ENCODE measurements at places on chromosomes 3 and 15. TPM values are rescaled to one million over a fixed set of nuclear protein-coding genes. Genes with fewer than 3 reads are reported as not detected.

- DNase-seq = no peak
Observed at GRCh38 chr3:14803981-14804834, 14.6 kb upstream of the FGD5 start.

GRCh38 chr3:41519746-41520145 is 320.4 kb downstream of the CTNNB1 start:
- DNase-seq = no peak

DNA sequence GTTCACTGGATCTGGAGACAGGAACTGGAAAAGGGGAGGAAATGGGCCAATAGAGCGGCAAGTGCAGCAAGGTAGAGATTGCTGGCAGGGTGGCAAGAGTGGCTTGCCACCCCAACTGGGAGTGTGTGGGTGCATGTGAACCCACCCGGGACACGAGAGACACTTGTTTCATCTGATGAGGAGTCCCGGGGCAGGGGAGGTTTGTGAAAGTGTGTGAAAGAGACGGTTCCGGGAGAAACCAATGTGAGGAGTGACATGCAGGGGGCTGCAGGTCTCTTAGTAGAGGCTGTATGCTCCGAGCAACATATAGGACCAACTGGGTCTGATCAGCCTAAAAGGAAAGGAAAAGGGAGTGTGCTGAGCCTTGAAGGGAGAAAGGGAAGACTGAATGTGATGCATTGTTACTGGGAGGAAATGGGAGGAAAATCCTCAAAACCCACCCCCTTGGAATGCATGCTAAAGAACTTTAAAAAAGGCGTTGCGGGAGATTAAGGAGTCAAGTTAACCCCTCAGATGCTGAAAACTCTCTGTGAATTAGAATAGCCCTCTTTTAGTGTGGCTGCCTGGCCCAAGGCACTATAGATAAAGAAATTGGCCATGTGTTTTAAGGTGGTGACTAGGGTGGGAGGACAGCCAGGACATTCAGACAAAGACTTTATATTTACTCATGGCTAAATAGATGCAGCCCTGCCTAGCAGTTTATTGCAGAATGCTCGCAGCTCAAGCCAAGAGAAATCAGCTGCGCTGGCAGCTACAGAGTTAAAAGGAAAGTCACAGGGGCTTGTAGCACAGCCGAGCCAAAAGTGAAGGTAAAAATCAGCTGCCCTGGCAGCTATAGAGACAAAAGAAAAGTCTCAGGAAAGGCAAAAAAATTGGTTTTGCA is 9.1 kb upstream of the SLC9C1 start:
- DNase-seq = no peak

DNA sequence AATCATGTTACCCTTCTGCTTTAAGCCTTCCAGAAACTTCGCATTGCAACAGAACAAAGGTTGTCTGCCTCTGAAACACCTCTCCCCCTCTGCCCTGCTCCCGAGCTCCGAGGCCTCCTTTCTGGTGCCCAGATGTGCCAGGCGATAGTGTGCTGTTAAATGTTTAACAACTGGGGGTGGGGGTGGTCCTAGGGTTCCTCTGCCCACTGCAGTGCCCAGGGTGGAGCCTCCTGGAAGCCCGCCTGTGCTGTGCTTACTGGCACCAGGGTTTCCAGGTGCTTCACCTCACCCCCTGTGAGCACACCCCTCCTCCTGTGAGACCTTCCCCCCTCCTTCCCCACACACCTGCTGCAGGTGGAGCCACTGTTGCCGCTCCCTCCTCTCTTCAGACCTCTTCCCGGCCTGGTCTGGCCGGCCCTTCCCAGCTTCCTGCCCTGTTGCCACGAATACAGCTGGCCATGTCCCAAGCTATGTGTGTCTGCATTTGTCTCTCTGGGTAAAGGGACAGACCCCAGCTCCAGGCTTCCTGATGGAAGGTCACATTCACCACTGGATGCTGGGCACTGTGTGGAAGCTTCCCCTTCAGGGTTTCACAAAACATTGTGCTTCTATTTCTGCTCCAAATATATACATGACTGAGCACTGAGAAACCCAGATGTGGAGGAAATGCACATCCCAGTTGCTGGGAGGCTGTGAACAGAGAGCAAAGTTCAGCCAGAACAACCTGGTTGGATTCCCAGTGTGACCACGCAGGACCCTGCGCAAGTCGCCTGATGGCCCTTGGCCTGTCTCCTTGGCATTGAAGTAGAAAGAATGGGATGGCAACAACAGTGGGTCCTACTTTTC is 37.2 kb downstream of the MGLL start:
- no peak for DNase-seq

GRCh38 chr15:26698555-26698954 is 74.3 kb downstream of the GABRB3 start:
- DNase-seq = no peak

ANKUB1 gene
- total RNA-seq = 0.31 TPM

Measured in SJSA1 (cell line).